ENCODE measurements at places on chromosomes 7 and 10.

- DNase-seq: no peak
These were observed 455.5 kb downstream of the PHTF2 start for GRCh38 chr7:78253850-78254725.

GRCh38 chr10:106636766-106637491 lies 527.6 kb downstream of the SORCS1 start:
- no peak for DNase-seq

DNA sequence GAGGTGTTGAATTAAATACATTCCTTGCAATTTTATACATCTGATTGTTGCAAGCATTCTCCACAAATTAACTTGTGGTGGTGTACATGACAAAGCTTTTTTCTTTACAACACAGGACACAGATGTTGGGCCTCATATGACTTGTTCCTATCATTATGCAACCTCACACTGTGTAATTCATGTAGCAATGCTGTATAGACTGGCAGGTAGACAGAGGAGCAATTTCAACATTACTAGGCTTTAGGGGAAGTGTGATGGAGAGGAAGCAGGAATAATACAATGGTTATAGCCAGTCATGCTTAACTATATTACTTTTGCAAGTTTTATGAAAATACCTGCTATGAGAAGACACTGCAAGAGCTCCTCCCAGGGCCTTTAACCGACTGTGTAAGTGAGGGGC lies 832.1 kb downstream of the CNTNAP2 start:
- DNase-seq: no peak

- DNase-seq: no peak
These were observed 42.1 kb upstream of the IKZF1 start for GRCh38 chr7:50262446-50262845.

DNA sequence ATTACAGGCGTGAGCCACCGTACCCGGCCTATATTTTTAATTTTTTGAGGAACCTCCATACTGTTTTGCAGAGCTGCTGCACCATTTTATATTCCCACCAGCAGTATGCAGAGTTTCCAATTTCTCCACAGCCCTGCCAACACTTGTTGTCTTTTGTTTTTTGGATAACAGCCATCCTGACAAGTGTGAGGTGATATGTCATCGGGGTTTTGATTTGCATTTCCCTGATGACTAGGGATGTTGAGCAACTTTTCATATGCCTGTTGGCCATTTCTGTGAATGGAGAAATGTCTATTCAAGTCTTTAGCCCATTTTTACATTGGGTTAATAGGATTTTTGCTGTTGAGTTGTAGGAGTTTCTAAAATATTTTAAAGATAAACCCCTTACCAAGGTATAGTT lies 22.2 kb downstream of the ENTPD7 start:
- peak; percentile 40 for DNase-seq
